Choroid plexus epithelial cell (primary cell): ENCODE measurements at places on chromosomes 3 and 15.

DNA sequence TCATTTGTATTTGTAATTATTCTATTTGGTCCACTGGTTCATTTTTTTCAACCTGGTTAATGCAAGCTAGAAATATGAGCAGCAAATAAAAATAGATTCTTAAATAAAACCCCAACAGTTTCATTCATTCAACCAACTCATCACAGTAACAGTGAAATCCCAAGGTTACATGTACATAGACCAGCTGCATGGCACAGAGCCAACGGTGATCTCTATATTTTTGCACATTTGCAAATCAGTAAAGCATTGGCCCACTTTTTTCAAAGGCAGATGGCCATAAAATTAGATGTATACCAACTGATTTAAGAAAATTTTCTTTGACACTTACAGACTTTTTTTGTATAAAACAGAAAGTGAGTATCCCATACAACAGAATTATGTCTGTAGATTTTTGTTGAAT, 49.3 kb downstream of the STRIT1 start:
- peak; percentile 68 for DNase-seq

DNA sequence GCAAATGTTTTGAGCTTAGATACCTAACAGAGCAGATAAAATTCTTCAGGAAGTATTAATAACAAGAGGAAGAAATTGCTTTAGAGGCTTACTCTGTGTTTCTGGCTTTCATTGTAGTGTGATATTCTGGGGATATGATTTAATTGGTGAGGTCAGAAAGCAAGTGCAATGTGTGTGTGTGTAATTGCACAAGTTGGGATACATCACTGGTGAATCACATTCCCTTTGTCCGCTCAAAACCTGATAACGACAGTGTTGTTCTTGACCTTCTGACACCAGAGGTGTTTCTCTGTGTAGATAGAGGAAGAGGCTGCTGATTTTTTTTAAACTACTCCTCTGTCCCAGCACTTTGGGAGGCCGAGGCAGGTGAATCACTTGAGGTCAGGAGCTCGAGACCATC, 161.1 kb downstream of the CACNA2D3 start:
- DNase-seq = no peak

GRCh38 chr15:42344763-42345162, 14.5 kb upstream of the CAPN3 start:
- DNase-seq = peak; percentile 89

DNA sequence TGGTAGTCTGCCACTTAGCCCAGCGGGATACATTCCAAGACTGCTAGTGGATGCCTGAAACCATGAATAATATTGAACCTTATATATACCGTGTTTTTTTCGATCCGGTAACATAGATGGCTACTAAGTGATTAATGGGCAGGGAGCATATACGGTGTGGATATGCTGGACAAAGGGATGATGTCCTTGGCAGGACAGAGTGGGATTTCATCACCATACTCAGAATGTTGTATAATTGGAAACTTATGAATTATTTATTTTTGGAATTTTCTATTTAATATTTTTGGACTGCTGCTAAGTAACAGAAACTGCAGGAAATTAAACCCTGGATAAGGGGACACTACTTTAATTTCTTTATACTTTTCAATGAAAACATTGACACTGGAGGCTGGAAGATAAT, 53.2 kb downstream of the ASTE1 start:
- no peak for DNase-seq

DNA sequence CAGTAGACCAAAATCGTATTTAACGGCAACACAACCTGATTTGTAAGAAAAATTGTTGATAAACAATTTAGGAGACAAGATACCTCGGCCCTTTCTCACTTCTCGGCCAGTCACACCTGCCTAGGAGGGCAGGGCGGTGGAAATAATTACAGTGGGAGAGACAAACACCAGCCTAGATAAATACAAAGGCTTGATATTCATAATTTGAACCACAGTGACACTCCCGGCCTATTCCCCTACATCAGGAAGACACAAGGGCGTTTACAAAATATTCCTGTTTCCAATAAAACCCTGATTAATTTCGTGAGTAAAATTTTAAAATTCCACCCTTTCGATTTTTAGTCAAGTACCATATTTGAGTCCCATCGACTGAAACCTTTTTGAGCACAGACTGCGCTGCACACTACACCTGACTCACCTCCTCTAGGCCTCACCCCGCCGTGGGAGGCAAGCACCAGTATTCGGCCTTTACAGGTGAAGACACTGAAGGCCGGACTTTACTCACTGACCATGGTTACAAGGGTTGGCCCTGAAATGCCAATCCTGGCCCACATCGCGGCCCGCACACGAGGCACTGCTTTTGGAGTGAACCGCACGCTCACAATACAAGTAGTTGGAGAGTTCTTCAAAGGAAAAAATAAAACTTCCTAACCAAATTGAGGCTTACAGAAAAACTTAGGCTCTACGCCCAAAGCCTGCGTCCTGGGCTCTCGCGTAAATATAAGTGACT, 794 bp downstream of the ARPP19 start:
- peak; percentile 48 for DNase-seq

DNA sequence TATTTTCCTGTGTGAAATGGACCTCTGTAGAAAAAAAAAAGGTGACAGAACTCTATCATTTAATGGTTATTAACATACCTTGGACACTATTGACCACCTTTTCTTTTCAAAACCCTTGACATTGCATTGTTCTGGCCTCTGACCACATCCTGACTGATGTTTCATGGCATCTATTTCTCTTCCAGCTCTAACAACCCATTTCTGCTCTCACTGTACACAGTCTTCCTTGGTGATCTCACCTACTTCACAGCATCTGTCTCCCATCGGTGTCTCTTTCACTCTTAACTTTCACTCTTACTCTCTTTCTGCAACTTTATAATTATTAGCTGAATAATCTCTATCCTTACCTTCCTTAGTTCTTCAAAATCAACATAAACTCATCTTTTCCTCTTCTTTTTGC, 217.4 kb upstream of the CD96 start:
- no peak for DNase-seq

GRCh38 chr3:66253790-66254620, 33.2 kb downstream of the SLC25A26 start:
- DNase-seq = peak; percentile 77

- DNase-seq = no peak
These were observed 1.8 kb downstream of the CELSR3 start for GRCh38 chr3:48660800-48661400.

DNA sequence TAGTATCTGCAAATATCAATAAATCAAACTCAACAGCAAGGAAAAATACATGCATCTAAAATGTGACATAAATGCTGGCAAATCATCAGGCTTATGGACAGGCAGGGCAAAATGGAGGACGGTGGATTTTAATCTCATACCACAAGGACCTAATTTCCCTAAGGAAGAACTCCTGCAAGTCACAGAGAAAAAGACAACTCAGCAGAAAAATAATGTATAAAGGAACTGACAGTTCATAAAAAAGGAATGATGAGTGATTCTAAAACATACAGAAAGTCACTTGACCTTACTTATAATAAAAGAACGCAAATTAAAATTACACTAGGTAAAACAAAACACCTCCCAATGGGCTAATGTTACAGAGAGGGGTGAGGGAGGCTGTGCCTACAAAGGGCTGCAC, 17.2 kb downstream of the TUBGCP5 start:
- DNase-seq = no peak

GRCh38 chr3:160196511-160197104, 28.6 kb upstream of the C3orf80 start:
- no peak for DNase-seq
